ENCODE measurements at places on chromosomes 1 and 21.

GRCh38 chr1:216258856-216259255 lies 164.4 kb downstream of the USH2A start:
- DNase-seq = no peak

GRCh38 chr1:151970626-151971025 lies 23.0 kb downstream of the S100A10 start:
- DNase-seq = no peak

DNA sequence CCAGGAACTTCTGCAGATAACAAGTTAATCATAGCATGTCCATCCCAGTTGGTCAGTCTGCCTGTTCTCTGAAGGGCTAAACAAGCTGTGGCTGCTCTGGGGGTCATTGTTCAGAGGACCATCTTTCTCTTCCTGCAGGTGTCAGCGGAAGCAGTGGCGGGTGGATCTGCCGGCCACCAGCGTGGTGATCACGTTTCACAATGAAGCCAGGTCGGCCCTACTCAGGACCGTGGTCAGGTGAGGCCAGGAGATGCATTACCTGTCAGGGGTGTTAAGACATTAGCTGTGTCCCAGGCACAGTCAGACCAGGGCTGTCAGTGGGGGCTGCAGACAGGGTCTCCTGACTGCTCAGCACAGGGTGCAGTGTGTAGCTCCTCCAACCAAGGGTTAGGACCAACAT lies 168.8 kb downstream of the GALNT2 start:
- DNase-seq = no peak

GRCh38 chr1:222090103-222090502 lies 348.2 kb upstream of the DUSP10 start:
- no peak for DNase-seq

DNA sequence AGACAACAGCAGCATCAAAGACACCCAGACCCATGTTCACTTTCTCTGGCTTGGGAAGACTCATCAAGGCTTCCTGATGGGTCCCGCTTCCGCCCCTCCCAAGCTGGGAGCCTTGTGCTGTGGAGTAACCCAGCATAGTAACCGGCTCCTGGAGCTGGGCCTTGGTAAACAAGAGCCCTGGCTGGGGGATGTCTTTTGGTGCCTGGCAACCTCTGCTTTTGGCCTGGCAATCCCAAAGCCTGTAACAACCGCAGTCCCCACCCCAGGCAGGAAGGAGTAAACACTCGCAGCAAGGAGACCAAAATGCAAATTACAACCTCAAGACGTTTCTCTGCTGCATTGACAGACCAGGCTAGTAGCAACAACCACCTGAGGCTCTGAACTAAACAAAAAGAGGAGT lies 16.9 kb upstream of the THRAP3 start:
- DNase-seq = no peak

- DNase-seq = no peak
Observed at GRCh38 chr21:39132248-39132647, 51.0 kb downstream of the PSMG1 start.

- DNase-seq = no peak
Observed at GRCh38 chr1:197600751-197601150, 174.5 kb downstream of the DENND1B start.

GRCh38 chr1:10789047-10789791 lies 7.2 kb downstream of the CASZ1 start:
- no peak for DNase-seq

- DNase-seq = no peak
Observed at GRCh38 chr1:186994897-186995296, 166.1 kb downstream of the PLA2G4A start.

GRCh38 chr1:10637400-10637799 lies 159.0 kb downstream of the CASZ1 start:
- DNase-seq = no peak

GRCh38 chr1:60133000-60133673 lies 59.6 kb upstream of the C1orf87 start:
- no peak for DNase-seq

DNA sequence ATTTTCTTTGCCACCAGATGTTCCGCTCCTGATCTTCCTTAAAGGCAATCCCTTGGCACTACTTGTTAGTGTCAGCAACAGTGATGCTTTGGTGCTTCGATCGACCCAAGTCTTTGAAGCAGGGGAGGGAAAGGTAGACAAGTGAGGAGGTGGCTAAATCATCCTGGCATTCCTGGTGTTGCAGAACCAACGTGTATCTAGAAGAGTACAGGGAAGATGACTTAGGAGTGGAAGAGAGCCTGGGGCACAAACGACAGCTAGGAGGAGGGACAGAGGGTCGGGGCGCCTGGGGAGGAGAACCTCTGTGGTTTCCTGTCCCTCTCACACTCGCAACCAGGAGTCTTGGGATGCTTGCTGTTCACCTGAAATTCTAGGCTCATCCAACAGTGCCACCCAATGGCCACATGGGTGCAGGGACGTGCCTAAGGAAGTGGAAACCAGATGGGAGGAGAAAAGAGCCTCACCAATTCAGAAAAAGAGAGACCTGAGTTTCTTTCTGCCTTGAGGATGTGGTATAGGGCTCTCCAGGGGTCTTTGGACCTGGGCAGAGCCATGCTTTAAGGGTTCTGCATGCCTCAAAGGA lies 9.5 kb upstream of the KCNA2 start:
- DNase-seq = no peak

DNA sequence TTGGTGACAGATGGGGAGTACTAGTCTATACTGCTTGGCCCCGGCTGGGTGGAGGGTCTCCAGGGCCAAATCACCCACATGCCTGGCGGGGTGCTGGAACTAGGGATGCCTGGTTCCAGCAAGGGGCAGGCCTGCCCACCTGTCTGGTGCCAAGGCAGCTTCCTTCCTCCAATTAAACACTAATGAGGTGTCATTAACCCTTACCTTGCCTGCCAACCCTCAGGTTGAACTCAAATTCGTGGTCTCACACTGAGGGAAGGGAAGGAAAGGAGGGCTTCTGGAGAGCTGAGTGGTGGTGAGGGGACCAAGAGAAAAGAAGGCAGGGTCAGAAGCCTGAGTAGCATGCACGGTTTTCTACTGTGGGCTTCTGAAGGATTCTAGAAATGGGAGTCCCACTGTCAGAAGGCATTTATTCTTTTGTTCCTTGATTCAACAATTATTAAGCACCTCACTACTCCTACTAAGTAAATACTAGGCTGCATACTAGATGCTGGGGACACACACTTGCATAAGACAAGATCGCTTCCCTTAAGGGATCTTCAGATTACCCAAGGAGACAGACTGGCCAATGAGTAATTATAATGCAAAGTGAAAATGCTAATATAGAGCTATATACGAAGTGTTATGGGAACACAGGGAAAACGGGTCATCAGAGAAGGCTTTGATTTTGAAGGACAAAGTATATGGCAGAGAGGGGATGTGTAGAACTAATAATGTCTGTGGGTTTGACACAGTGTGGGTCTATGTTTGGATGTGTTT lies 5.9 kb upstream of the EFNA3 start:
- no peak for DNase-seq

GRCh38 chr1:63119575-63120155 lies 202.7 kb upstream of the FOXD3 start:
- DNase-seq = no peak

DNA sequence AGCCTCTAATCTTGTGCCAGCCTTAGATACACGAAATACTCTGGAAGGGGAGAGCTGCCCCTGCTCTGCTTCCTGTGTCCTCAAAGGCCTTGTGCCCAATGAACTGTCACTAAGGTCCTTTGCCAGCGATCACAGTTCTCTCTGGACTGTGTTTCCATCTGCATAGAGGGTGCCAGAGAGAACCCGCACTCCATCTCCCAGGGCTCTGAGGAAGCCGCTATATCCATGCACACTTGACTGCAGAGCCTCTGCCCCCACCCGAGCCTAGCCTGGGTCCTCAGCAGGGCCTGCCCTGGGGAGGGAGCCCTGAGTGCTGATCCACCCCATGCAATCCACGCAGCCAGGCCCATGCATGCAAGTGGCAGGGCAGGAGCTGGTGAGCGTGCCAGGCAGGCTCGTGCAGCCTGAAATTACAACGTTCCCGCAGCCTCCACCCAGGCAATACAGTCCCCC lies 30.6 kb upstream of the KIF21B start:
- DNase-seq = no peak
